Activated CD8-positive, alpha-beta memory T cell treated with anti-CD3 and anti-CD28 coated beads for 1 hour (primary cell): ENCODE measurements at places on chromosomes 6 and 20.
A peak's percentile ranks its signal among the peaks of the same experiment; 100 is the strongest.

DNA sequence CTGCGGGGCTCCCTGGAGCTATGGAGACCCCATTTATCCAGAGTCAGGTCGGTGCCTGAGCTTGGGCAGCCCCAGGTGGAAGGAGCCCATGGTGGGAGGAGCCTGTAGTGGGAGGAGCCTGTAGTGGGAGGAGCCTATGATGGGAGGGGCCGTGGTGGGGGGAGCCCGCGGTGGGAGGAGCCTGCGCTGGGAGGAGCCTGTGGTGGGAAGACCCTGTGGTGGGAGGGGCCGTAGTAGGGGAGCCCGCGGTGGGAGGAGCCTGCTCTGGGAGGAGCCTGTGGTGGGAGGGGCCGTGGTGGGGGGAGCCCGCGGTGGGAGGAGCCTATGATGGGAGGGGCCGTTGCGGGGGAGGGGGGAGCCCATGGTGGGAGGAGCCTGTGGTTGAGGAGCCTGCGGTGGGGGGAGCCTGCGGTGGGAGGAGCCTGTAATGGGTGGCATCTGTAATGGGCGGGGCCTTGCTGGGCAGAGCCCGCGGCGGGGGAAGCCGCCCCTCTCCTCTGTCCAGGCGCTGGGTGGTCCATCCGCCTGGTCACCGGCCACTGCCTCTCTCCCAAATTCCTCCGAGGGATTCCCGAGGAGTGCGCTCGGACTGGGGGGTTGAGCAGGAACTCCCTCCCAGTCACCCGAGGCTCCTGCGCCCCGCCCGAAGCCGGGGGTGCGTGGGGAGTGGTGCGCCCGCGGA, 567 bp upstream of the FNDC11 start:
- peak; percentile 76 for DNase-seq

DNA sequence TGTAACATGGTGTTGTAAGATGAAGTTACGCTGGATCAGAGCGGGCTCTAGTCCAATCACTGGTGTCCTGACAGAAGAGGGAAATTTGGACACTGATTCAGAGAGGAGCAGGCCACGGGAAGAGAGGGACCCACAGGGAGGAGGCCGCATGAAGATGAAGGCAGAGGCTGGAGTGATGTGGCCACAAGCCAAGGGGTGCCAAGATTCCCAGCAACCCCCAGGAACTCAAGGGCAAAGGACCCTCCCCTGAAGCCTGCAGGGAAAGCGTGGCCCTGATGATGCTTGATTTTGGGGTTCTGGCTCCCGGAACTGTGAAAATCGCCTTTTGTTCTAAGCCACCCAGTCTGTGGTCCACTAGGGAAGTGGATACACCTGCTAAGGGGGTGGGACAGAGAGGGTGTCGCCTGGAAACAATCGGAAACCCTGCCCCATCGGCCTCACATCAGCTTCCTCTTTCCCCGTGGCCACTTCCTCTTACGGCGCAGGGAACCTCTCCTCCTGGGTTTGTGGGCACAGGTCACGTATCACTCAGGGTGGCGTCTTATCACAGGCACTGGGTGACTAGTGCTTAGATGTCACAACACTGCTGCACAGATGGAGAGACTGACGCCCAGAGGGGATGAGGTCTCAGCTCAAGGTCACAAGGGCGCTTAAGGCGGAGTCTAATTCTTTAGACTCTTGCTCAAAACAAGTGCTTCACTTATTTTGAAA, 58.0 kb downstream of the SULF2 start:
- peak; percentile 40 for DNase-seq

DNA sequence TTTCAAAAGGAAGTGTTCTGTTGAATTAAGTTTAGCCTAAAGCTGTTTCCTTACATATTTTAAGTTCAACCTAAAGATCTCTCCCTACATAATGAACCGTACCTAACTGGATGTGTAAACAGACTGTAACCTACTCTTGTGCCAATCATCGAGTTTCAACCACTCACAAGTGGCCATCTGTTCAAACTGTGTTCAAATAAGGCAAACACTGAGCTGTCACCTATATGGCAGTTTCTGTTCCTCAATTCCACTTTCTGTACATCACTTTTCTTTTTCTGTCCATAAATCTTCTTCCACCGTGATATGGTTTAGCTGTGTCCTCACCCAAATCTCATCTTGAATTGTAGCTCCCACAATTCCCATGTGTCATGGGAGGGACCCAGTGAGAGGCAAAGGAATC, 428.6 kb downstream of the HACE1 start:
- DNase-seq = no peak

DNA sequence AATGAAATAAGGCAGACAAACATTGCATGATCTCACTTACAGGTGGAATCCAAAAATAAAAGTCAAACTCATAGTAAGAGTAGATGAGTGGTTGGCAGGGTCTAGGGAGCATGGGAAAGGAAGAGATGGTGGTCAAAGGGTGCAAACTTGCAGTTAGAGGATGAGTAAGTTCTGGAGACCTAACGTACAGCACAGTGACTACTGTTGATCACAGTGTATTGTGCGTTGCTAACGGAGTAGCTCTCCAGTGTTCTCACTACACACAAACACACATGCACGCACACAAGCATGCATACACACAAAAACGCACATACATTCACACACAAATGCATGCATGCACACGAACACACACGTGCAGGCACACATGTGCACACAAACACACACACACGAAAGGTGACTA, 54.9 kb downstream of the LY86 start:
- no peak for DNase-seq

- DNase-seq = no peak
Measured at GRCh38 chr6:170456886-170457698, 96.0 kb downstream of the PSMB1 start.

DNA sequence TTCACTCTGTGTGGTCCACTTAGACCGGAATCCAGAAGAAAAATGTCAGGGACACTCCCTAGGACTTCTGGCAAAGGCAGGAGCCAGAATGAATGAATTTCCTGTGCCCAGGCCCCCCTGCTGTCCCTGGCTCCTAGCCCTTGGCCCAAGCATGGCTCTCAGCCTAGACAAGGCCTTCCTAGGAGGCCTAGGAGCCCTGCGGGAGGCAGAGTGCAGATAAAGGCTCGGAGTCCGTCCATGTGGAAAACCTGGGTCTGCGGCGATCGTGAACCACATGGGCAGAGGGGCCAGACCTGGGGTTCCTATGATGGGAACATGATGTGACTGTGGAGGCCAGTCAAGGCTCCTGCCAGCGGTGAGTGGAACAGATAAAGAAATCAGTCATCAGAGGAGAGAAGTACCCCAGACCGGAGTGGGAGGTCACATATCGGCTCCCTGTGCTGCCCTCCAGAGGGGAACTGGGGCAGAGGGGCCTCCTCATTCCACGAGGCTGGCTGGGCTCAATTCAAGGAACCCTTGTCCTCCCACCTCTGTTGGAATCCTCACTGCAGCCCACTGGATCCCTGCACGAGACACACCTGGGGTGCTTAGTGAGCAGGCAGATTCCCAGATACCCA, 5.9 kb upstream of the VSTM2L start:
- no peak for DNase-seq

- DNase-seq = no peak
Measured at GRCh38 chr6:4943716-4944115, 60.1 kb downstream of the RPP40 start.

- no peak for DNase-seq
Measured at GRCh38 chr6:145863988-145864616, 49.5 kb upstream of the FBXO30 start.

- no peak for DNase-seq
Measured at GRCh38 chr20:44137266-44137801, 49.7 kb downstream of the JPH2 start.

DNA sequence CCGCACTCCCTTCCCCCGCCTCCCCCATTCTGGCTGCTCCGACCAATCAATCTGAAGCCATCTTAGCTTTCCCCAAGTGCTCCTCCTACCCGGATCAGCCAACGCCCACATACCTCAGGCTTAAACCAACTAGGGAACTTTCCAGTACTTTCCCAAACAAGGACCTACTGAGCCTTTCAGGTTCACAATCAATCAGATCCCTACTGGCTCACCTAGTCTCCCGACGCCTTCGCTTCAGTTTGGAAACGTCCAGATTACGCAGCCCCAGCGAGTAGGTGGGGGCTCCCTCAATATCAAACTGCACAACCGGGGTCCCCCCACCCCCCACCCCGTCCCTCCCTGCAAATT, 432 bp downstream of the HSPA1L start:
- no peak for DNase-seq

GRCh38 chr6:5584078-5584482, 322.8 kb downstream of the FARS2 start:
- DNase-seq = no peak

DNA sequence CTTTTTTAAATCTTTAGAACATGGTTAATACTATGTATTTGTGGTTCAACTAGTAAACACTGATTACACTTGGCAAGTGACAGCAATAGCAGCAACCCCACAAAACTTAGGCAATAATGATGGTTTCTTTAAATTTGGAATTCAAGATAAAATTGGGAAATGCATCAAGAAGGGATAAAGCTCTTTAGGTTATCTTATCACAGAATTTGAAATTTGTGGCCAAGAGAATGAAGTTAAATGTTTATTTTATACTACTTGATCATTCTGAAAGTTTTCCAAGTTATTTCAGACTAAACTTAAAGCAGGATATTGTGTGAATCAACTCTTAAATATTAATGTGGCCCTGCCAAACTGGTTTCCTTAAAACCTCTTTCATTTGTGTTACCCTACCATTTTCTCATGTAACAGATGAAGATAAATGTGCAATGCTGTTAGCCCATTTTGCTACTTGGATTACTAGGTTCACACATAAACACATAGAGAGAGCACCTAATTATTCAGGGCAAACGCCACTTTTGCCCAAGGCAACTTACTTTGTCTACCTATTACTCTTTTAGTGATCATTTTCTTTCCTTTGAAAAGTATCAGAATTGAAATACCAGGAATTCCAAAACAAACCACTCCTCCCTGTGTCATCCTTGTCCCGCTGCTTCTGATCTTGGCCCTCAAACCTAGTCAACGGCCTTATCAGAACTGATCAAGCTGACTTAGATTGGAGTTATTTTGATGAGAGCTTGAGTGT, 186.7 kb upstream of the TENT5A start:
- no peak for DNase-seq

DNA sequence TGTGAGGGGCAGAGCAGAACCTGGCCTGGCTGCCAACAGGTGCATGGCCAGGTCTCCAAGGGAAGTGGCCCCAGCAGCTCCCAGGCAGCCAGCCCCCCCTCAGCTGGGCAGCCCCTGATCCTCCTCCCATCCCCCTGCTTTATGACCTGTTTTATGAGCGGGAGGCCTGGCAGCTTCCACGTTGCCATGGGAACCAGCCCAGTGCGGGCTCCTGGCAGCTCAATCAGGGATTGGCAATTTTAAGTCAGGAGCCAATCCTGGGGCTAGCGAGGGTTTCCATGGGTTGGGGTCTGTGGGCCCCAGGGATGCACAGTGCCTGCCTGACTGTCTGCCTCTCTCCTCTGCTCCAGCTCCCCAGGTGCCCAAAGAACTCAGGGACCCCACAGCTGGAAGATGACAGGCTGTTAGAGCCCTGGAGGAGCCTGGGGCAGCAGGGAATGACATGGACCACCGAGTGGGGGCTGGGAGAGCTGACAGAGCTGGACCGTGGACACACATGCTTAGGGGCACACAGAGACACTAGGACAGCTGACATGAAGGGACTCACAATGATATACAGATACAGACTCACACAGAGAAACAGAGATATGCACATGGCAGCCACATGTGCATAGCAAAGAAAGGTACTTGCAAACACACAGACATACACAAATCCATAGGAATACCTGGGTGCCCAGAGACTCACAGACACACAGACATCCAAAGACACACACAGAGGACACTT, 56.5 kb upstream of the SIRPA start:
- DNase-seq = no peak

DNA sequence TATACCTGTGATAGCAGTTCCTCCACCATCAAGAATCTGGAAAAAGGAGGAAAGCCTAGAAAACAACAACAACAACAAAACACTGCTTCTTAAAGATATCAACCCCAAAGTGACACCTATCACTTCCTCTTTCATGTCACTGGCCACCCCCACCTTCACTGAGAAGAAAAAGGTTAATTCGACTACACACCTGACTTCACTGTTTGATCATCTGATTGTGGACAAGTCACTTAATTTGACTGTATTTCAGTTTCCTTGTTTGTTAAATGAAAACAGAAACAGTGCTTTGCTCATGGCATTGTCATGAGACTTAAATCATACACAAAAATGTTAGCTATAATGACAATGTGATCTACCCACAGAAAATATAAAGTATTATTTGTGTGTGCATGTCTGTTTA, 280.6 kb upstream of the SULF2 start:
- DNase-seq = no peak

DNA sequence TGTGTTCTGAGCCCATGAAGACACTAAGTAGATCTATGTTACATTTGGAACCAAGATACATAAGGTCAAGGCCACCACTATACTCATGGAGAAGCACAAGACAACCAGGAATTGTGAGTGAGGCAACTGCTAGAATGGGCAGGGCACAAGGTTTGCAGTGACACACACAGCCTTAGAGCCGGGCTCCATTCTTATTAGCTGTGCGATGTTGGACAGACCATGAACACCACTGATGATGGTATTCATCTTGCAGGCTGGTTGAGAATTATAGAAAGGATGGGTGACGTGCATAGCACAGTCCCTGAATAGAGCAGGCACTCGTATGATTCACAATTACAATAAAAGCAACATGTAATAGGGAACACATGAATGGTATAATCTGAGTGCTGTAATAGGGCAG, 172.4 kb downstream of the GJA10 start:
- no peak for DNase-seq

- DNase-seq = no peak
Measured at GRCh38 chr6:28384143-28384533, 15.4 kb downstream of the ZSCAN12 start.

GRCh38 chr6:159914565-159914923, 23.8 kb downstream of the MAS1 start:
- DNase-seq = no peak

GRCh38 chr6:154350293-154350692, 6.3 kb downstream of the IPCEF1 start:
- DNase-seq = no peak

DNA sequence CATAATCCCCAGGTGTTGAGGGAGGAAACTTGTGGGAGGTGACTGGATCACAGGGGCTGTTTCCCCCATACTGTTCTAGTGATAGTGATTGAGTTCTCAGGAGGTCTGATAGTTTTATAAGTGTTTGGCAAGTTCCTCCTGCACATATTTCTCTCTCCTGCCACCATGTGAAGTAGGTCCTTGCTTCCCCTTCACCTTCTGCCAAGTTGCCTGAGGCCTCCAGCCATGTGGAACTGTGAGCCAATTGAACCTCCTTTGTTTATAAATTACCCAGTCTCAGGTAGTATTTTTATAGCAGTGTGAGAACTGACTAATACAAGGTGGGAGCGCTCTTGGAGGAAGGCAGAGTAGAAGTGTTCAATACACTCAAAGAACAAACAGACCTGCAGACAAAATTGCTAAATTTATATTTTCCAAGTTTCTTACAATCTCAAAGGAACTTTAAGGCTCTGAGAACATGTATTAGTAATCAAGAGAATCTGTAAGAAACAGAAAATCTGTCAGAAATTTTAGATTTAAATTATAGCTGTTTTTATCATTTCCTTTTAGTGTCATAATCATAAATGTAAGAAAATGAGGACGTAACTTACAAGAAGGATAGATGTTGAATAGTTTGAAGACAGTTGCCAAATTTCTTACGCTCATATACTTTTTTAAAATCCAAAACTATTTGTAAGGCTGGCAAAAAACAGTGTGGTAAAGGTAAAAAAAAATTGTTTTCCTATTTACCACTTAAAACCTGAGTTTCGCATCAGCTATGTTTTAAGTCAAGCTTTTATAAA, 77.7 kb downstream of the ASCC3 start:
- no peak for DNase-seq
